Activated effector memory CD4-positive, alpha-beta T cell treated with anti-CD3 and anti-CD28 coated beads, Interleukin-2, amount 50 U/mL, for 16 hours (primary cell): ENCODE measurements at places on chromosomes 3 and 15.
A peak's percentile ranks its signal among the peaks of the same experiment; 100 is the strongest.

GRCh38 chr3:23829242-23829934 lies 23.6 kb downstream of the UBE2E1 start:
- DNase-seq: no peak

GRCh38 chr15:29670998-29671981 lies 151.0 kb downstream of the TJP1 start:
- no peak for DNase-seq

DNA sequence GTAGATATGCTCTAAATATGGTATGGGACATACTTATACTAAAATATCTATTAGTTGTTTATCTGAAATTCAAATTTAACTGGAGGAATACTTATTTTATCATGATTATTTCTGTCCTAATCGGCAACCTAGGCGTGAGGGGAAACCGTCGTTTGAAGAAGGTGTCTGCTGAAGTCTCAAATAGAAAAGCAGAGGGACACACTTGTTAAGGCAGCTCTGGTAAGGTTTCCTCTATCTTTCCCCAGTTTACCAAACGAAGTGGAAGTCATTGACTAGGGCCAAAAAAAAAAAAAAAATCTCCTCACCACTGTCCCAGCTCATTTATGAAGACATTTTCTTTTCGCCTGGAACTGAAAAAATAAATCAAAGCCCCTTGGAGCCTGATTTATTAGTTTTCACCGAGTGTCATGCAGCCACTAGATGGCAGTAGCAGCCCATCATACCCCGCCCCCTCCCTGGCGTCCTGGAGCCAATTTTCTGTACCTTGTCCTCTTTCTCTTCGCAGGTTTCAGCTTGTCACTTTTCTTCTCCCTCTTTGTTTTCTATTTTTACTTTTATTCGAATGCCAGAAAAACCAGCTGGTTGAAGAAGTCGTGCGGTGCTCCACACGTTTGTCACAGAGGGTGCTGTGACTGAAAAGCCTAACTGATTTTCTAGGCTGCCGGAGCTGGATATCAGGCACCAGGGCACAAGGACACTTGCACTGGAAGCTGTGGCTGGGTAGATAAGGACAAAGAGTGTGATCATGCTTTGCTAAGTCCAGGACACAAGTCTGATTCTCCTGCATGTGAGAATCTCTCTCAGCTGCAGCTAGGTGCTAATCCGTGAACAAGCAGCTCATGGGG lies 238.7 kb downstream of the ZPLD1 start:
- DNase-seq: peak; percentile 83

DNA sequence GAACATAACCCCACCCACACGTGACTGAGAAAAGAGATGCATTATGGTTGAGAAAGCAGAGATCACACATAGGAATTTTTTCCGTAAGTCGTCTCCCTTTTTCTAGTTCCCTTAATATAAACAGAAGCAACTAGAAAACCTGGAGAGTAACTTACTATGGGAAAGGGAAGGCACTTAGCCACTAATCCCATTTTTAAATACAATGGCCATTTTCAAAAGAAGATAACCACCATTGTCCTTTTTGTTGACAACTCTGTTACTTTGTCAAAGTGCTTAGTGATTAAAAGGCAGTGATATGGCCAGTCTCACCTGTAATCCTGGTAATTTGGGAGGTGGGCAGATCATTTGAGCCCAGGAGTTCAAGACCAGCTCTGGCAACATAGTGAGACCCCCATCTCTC lies 184.4 kb upstream of the UMPS start:
- DNase-seq: no peak

DNA sequence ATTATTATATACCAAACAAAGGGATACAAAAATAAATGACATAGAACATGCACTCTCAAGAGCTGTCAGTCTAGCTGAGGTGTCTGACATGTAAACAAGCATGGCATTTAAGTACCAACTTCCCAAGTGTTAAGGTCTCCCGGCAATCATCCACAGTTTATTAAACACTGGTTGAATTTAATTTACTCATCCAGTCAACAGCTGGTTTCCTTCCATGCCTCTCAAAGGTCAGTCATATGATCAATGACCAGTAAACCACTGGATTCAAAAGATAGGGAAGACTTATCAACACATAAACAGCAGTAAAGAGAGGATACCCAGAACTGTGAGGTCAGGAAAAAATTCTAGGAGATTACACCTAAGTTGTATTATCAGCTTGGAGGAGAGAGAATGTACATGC lies 80.4 kb downstream of the ADAM10 start:
- no peak for DNase-seq

- no peak for DNase-seq
Measured at GRCh38 chr3:97713634-97714033, 50.9 kb upstream of the ARL6 start.

DNA sequence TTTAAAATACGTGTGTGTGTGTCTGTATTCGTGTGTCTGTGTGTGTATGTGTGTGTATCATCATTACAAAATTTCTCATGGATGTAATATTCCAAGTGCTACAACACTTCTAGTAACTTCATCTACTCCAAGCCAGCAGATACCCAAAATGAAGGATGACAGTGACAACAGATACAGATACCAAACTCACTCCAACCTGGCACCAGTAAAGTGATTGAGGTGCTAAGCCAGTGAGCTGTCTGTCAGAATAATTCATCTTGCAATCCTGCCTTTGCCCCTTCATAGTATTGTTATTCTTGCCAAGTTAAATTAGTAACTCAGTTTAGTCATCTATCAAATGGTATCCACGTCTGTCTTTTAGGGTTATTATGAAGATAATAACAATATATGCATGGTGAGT lies 58.1 kb downstream of the PLOD2 start:
- DNase-seq: no peak

DNA sequence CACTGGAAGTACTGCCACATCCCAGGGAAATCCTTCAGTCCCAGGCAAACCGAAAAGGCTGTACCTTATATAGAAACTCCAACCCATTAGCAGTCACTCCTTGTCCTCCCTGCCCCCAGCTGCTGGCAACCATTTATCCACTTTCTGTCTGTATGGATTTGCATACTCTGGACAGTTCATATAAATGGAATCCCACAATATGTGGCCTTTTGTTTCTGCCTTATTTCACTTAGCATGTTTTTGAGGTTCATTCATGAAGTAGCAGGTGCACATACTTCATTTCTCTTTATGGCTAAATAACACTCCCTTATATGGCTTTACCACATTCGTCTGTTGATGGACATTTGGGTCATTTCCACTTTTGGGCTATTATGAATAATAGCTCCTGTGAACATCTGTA lies 51.6 kb upstream of the CMTM8 start:
- no peak for DNase-seq

GRCh38 chr3:173913397-173913796 lies 515.9 kb downstream of the NLGN1 start:
- DNase-seq: no peak

DNA sequence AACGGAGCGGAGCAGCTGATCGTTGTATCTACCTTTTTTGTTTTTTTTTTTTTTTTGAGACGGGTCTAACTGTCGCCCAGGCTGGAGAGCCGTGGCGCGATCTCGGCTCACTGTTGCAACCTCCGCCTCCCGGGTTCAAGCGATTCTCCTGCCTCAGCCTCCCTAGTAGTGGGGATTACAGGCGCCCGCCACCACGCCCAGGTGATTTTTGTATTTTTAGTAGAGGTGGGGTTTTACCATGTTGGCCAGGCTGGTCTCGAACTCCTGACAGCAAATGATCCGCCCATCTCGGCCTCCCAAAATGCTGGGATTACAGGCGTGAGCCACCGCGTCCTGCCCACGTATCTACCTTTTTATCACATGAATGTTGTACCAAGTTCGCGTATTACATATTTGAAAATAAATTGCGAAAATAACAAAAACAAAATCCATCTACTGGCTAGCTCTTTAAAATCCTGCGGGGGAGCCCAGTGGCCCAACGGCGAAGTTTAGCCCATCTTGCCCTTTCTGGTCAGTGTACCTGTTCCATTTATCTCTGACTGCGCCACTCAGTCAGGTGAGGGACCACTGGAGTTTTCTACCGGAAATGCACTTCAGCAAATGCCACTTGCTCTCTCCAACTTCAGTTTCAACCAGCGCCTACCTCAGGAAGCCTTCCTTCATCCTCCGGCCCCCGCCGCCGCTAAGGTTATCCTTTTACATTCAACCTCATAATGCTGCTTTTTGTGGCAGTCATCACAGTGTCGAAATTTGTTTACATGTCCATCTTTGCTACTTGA lies 1.2 kb upstream of the EIF3J start:
- peak; percentile 71 for DNase-seq

GRCh38 chr15:52162260-52162659 lies 28.9 kb downstream of the GNB5 start:
- DNase-seq: no peak

DNA sequence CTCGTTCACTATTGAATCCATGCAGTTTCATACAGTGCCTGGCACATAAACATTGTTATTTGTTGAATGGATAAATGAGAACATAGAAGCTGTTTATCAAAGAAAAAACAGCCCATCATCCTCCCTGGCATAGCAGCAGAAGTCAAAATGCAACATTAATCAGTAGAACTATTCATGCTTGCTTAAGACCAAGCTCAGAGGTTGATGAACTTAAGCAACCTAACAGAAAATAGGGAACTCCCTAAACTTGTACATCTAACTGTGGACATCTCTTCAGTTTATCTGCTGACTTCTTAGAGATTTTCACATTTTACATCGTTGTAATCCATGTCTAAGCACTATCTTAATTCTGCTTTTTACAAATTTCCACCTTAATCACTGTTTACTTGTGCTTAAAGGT lies 29.2 kb downstream of the SENP8 start:
- no peak for DNase-seq

DNA sequence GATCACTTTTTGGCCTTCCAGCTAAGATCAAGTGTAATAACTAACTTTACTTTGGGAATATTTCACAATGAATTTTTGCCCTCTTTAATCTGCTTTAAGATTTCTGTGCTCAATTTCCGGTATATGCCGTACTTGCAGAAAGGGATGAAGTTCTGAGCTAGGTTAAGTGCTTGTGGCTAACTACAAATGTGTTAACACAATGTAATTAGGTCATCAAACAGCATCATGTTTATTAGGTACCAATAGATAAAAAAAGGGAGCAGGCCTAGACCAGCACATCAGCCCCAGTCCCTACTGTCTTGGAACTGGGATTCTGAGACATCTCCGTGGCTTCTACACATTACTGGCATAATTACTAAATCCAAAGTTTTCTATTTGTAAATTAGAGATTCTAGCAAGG lies 932.7 kb upstream of the CFAP20DC start:
- DNase-seq: no peak
